Putamen (tissue), 1 donor: ENCODE measurements at places on chromosomes 7 and 10.
A peak's percentile ranks its signal among the peaks of the same experiment; 100 is the strongest.

GRCh38 chr10:94075506-94075905 is 81.8 kb downstream of the PLCE1 start:
- DNase-seq, result no peak

DNA sequence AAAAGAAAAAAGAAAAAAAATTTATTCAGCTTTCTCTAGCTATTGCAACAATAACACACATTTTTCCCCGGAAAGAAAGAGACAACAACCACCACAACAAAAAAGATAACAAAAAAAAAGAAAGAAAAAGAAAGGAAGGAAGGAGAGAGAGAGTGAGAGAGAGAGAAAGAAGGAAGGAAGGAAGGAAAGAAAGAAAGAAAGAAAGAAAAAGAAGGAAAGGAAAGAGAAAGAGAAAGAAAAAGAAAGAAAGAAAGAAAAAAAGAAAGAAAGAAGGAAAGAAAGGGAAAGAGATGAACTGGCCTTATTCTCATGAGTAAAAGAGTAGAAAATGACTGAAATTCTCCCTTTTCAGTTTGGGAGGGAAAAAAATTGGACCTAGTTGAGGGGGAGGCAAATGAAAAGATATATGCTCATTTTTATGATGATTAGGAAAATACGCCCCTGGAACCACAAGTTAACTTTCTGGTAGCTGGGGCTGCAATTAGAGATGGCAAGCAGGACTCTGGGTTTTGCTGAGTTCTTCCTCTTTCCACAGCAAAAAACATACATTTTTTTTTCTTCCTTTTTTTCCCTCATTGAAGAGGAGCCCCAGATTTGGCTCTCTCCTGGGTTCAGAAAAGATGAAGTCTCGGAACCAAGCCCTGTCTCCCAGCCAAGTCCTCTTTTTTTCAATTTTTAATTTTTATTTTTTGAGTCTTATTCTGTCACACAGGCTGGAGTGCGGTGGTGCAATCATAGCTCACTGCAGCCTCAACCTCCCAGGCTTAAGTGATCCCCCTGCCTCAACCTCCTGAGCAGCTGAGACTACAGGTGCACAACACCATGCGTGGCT is 12.6 kb upstream of the PRDX3 start:
- no peak for DNase-seq

DNA sequence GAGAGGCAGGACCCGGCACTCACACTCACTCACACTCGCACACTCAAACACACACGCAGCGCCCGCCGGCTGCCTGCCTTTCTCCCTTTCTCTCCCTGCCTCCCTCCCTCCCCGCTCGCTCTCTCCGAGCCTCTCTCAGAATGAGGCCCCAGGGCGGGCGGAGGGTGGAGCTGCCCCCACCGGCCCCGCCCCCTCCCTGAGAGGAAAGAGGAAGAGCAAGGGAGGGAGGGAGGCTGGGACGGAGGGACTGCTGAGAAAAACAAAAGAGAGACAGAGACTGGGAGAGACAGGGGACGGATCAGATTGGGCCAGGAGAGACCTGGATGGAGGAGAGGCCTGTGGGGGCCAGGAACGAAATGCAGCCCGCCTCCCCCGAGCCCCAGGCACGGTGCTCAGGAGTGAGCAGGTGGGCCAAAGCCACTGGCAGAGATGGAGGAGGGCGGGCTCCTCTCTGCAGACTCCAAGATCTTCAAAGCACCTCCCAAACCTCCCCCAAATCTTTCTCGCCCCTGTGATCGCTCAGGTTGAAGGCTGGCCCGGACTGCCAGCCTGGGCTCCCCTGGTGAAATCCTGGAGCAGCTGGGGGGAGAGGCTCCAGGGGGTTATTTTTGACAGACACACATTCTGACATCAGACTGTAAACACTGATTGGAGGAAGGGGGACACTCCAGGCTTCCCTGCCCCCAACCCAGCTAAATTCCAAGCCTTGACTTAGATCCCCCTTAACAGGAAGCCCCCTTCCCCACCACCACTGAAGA is 5.1 kb downstream of the LDB1 start:
- DNase-seq, result peak; percentile 96

DNA sequence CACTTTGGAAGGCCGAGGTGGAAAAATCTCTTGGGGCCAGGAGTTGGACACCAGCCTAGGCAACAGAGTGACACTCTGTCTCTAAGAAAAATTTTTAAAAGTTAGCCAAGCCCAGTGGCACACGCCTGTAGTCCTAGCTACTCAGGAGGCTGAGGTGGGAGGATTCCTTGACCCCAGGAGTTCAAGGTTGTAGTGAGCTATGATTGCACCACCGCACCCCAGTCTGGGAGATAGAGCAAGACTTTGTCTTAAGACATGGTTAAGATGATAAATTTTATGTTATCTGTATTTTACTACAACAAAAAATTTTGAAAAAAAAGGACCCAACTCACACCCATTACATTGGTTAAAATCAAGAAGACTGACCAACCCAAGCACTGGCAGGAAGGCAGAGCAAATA is 44.4 kb upstream of the SMARCD3 start:
- DNase-seq, result no peak

DNA sequence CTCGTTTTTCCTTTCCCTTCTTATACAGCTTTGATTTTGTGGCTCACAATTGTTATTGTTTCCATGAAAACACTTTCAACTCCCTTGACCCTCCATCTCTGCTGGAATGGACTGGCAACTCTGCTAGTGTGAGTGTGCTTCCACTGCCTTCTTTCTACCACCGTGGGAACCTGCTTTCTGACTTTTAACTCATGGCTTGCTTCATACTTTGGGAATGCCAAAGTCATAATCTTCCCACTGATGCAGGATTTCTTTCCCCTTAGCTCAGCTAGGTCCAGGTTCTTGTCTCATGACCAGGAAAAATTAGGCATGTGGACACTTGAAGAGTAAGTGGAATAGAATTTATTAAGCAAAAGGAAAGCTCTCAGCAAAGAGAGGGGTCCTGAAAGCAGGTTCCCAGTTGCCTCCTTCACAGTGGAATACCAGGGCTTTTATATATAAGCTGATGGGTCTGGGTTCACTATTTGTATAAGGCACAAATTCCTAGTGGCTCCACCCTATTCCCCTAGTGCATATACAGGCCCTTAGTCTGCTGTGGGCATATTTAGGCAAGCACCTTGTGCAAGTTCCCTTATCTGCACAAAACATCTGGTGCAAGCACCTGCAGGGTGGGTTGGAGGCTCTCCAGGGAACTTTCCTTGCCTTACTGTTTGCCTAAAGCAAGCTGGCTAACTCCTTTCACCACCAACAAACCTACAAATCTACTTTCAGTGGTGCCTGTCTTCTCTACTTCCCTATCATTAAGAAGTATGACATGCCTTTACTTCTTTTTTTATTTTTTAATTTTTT is 119.5 kb downstream of the CFAP58 start:
- DNase-seq, result no peak

DNA sequence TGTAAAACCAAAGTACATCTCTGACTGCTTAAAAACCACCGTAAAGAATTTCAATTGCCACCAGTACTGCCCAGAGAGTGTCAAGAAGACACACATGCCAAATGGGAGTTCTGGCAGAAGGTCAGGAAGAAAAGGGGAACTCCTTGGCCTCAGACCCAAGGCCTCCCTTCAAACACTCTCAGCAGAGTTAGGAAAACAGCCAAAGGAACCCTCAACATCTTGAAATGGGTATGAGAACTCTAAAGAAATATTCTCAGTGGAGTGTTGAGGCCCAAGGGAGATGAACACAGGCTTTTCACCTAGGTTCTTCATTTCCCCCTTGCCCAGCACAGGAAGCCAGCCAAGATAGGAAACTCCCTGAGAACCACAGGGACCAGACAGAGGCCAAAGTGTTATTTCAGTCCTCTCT is 96.1 kb upstream of the ASAH2 start:
- DNase-seq, result no peak

DNA sequence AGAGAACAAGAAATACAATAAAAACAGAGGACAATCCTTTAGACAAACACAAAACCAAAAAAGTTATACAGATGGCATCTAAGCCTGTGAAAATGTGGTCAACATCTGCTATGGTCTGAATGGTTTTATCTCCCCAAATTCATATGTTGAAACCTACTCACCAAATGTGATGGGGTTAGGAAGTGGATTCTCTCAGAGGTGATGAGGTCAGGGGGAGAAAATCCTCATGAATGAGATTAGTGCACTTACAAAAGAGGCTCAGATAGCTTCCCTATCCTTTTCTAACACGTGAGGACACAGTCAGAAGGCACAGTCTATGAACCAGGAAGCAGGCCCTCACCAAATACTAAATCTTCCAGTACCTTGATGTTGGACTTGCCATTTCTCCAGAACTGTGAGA is 147.8 kb upstream of the GPR22 start:
- DNase-seq, result no peak

DNA sequence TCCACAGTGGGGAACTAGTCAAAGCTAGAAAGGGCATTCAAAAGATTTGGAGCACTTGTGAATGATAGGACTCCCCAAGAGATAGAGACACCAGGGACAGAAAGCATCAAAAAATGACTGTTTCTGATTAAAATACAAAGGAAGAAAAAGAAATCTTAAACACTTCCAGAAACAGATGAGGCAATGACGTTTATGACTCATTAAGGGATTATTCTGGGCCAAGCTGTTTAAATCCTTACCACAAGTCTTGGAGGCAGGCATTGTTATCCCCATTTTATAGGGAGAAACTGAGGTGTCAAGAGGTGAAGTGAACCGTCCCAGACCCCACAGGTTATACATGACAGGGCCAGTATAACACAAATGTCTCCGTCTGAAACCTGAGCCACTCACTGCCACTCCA is 68.3 kb upstream of the AMPH start:
- no peak for DNase-seq

DNA sequence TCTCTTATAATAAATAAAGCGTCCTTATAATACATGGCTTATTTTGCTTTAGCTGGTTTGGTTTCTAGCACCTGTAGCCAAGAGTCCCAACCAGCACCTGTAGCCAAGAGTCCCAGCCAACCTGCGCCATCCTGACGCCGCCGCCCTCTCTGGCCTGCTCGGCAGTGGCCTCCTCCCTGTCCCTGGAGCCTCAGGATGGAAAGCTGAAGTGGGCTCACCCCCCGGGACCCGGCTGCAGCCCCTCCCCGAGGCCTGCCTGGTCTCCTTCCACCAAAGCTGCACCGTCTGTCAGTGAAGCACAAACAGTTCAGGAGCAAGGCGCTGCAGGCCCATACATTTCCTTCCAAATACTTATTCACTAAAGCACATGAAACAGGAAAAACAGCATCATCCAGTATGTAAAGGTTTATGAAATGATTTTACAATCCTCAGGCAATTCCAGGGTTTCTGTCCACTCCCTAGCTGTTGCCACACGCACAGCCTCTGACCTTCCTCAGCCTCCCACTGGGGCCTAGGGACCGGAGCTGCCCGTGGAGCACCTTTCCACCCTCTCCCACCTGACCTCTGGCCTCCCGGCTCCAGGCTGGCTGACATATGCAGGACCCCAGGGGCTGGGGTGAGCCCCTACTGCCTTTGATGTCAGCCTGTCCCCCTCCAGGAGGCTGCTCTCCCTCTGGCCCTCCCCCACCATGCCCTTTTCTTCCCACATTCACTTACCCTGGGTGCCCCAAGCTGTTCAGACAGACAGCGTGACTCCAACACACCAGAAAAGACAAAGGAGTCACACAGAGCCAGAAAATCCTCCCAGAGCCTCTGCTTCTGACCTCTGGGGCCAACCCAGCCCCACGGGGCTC is 149.6 kb upstream of the PPP2R2D start:
- no peak for DNase-seq

DNA sequence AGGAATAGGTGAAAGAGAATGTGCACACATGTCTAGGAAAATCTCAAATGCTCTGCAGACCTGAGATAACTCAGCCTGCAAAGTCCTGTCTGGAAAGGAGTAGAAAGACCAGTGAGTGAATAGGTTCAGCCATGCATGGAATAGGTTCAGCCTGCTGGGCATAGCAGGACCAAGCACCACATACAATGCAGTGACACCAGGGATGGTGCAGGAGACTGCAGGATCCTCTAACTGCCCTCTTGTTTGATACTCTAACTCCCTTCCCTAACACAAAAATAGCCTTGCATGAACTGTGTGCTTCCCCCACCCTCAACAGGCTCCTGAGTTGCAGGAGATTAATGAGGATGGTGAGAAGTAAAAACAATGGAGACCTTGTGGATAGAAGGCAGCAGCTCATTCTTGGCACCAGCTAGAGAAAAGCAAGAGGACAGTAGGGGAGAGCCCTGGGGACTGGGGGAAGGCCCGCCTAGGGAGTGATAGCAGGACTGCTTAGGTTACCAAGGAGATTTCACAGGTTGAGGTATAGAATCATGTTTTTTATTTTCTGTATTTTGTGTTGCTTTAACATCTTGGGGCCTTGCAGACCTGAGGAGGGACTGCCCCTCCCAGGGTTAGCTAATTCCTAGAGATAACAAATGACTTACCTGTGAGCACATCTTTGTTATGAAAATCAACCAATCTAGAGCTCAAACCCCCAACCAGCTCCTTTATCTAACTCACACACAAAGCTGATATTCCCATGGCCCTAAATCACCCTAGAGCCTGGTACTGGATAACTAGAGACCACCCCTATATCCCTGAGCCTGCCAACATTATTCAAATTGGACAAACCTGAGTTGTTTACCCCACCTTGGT is 187.8 kb downstream of the PLPP4 start:
- DNase-seq, result no peak

DNA sequence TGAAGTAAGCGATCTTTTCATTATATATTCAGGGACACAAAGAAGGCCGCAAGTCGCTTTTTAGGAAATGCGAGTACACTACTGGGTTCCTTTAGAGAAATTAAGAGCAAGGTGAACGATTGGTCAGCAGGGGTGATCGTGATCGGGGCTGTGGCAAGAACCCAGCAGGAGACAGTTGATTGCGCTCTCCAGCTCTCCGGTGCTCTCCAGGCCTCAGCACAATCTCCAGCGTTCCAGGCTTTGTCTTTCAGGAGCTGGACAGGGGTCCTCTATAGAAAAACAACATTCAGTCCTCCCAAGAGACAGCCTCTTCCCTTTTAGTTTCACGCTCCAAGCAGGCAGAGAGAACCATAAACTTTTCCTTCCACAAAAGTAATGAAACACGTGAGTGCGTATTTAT is 170.5 kb upstream of the KLF6 start:
- DNase-seq, result no peak

DNA sequence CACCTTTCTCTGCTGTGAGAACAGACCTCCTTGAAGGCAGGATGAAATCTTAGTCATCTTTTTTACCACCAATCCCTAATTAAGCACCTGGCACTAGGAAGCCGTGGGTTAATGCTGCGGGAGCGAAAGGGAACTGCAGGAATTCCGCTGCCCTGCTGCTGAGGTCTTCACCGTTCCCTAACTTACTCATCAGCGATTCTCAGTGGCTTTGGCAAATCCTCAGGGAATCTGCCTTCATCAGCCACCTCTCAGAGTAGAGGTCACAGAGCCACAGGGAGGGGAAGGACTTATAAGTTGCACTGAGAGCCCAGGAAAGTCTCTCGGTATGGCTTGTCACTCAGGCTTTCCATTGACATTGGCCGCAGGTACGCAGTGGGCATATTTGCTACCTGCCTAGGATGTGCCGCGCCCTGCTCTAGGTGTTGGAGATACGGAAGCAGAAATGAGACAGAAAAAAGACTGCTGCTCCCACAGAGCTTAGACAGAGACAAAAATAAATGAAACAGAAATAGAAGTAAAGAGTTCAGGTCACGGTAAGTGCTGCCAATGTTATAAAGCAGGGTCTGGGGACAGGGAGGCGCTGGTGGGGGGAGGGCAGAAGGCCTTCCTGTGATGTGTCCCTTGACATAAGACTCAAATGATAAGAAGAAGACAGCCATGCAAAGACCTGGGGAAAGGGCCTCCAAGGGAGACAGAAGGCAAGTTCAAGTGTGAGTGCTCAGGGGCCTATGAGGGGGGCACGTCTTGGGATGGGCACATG is 72.6 kb upstream of the OPALIN start:
- DNase-seq, result no peak
